ENCODE measurements at places on chromosomes 7 and 10.

DNA sequence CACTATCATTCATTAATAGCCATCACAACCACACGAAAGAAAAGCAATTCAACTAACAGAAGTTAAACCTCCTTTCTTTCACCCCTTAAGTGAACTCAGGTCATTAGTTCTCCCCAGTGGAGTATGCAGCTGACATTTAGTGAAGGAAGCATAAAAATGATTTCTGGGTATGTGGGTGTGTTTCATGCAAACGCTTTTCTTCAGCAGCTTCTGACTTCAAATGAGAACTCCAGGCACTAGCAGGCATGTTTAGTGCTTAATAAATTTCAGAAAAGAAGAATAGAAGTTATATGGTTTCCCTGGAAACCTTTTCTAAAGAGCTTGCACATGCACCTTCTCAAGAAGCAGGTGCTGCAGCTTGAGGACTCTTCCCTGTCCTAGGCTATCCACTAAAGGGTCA lies 62.5 kb downstream of the PIK3CG start:
- DNase-seq, result no peak

DNA sequence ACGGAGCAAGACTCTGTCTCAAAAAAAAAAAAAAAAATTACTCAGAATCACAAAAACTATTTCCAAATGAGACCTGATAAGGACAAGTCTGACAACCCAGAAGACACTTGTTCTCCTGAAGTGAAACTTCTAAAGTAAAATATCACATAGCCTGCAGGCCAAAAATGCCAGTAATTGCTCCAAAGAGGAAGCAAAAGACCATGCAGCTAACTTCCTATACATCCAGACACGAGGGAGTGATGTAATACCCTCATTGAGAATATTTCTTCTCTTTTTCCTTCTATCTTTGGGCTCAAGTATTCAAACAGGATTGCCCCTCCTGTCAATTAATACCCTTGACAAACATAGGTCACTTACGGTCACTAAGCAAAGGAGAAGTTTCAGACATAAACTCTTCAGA lies 31.2 kb downstream of the ARMH3 start:
- no peak for DNase-seq

- peak; percentile 71 for DNase-seq
Measured at GRCh38 chr10:114996542-114996941, 58.5 kb downstream of the TRUB1 start.

DNA sequence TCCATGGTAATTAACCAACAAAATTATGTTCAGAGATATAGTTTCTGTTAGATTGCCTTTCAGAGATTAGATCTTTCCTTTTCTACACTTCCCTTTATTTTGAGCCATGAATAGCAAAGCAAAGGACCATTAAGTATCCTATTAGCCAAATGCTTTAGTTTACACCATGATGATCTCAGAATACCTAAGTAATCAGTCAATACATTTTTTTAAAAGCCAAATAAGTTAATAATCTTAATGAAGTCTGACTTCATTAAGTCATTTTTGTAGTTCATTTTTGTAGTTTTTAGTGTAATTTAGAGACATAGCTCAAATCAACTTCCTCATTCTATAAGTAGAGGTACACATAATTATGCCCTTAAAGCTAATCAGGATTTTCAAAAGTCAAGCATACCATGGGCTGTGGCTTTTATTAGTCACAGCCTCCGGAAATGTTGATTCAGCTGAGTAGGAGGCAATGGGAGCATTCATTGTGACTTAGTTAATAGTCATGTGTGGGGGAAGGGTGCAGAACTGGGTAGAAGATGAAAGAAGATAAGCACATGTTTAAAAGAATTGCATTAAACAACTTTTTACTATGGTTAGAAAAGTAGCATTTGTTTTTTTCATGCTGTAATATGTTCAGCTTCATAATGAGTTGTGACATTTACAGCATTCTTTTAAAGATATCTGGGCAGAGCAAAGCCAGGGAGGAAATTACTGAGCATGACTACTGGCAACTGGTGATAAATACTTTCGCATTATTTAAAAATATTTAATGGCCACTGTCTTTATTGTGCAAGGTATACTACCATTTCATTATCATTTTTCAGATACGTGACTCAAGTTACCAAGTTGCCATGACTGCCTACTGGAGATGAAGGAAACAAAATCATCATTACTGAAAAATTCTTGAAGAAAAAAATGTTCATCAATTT lies 57.3 kb upstream of the CCDC71L start:
- peak; percentile 95 for DNase-seq

- no peak for DNase-seq
Measured at GRCh38 chr7:106999023-106999422, 45.5 kb upstream of the PRKAR2B start.

DNA sequence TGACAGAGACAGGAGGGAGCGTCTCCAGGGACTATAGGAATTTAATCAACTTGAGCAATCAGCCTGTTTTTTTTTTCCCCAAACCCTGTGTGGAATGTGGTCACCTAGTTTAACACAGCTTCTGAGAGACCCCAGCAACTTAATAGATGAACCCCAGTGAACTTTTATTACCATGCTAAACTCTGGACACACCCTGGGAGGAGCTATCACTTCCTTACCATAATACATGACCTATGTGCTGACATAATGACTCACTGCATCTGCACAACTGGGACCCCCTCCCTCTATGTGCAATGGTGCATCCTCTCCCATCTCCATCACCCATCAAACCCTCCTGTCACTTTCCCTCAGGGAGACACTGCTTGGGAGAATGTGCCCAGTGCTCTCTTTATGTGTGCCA lies 83.7 kb downstream of the EPC1 start:
- DNase-seq, result peak; percentile 27

GRCh38 chr7:104804696-104805095 lies 209.3 kb upstream of the KMT2E start:
- no peak for DNase-seq

Data from brain microvascular endothelial cell (primary cell).